ENCODE measurements at places on chromosomes 5 and 9.

DNA sequence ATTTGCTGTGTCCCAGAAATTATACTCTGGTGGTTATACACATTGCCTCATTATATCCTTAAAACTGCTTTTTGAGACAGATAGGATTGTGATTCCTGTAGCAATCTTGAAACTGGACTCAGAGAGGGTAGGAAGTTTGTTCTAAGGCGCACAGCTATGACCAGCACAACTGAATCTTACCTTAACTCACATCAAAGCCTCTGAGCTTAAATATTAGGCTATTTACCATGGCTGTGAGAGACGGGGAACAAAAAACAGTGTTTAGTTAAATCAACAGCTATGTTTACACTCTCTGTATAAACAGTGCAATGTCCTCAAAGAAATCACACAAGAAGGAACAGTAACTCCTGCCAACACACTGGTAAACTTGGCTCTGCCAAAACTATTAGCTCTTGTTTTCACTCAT is 50.9 kb upstream of the TUT7 start:
- DNase-seq: no peak

DNA sequence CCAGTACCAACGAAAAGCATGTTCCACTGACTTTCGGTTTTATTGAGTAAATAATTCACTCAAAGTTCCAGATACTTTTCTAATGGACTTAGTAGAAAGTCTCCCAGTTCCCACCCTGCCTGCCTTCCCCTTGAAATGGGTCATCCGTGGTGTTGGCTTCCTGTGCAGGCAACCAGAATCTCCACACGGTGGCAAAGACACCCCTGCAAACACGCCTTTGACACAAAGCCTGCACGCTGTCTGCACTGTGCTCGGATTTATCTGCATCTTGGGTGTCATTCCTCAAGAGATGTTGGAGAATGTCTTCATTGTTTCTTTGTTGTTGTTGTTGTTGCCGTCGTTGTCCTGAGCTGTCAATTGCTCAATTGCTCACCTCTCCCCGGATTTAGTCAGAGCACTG is 150.0 kb upstream of the IRX2 start:
- DNase-seq: no peak

DNA sequence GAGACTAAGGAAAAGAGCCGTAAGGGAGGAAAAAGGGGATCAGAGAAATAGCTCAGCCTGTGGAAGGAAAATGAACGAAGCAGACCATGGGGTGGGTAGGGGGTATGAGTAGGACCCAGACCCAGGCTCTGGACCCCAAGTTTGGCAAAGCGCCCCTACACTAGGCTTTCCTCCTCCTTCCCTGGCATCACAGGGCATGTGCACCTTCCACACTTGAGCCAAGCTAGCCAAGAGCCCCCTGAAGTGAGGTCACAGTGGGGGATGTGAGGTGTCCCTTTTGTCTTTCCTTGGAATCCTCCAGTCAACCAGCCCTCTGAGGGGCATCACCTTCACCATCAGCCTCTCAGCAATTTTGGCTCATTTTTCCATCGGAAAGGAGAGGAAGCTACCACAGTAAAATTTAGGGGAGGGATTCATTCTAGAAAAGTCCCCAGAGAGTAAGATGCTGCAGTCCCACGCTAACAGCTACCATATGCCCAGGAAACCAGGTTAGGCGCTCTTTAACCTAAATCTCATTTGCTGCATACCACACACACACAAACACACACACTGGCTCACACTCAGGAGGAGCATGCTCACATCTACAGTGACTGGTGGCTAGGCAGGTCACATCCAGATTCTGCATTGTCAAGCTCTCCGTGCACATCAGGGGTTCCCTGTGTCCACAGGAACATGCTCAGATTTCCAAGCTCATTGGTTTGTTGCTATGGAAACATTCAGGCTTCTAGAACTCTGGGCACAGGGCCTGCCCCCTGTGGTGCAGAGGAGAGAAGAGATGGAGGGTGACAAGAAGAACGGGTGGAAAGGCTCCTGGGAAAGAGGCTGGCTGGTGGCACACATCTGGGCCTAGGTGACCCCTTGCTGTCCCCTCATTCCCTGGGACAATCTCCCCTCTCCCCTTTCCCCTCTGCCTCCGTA is 9.9 kb downstream of the REEP2 start:
- no peak for DNase-seq

DNA sequence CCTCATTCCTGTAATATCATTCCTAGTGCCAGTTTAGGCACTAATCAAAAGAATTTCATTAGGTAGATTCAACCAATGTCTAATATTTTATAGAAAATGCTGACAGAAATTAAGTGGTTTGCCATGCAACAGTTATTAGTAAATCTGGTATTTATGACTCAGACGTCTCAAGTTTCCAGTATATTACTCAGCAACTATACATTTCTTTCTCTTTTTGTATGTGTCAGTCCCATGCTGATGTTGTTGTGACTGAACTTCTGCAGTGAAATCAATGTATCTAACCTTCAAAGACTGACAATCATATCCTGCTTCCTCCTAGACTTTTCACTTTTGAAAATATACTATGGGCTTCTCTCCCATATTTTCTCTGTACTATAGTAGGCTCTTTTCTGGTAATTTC is 822.5 kb downstream of the NR2F1-AS1 start:
- DNase-seq: peak; percentile 56

- DNase-seq: no peak
Measured at GRCh38 chr9:98986866-98987651, 43.4 kb downstream of the COL15A1 start.

- peak; percentile 51 for DNase-seq
Measured at GRCh38 chr5:43065948-43066798, 26.1 kb upstream of the ANXA2R start.

GRCh38 chr5:150492621-150493020 is 15.3 kb upstream of the NDST1 start:
- peak; percentile 88 for DNase-seq

DNA sequence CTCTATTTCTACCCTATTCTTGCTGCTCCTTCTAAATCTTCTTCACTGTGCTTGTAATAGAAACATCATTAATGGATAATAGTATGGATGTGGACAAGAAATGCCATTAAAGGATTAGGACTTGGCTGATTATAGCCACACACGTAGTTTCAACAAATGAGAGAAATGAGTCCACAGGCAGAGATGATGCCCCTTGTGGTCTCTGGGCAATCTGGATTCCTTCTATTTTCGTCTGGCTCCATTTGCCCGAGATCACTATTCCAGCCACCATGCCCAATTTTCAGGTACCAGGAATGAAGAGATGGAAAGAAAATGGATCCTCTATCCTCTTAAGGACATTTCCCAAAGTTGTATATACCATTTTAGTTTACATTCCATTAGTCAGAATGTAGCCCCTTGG is 13.2 kb downstream of the VLDLR start:
- no peak for DNase-seq

- DNase-seq: no peak
Measured at GRCh38 chr5:140041099-140041491, 2.0 kb downstream of the NRG2 start.

- DNase-seq: no peak
Measured at GRCh38 chr5:150780187-150780692, 1.7 kb downstream of the SMIM3 start.

GRCh38 chr5:140004174-140004573 is 38.9 kb downstream of the NRG2 start:
- no peak for DNase-seq

DNA sequence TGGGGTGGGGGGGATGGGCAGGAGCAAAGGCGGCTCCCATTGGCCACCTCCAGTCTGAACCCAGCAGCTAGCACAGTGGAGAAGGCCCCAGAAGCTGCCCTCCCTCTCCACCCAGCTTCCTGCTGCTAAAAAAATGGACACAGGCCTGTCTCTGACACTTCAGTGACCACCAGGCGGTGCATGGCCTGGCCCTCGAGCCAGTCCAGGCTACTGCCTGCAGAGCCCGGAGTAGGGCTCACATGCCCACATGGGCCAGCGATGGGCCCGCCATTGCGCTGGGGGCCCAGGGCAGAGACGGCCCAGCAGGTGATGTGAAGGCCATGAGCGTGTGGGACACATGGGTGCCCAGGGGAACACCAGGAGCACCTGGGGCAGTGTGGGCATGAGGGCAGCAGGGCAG is 52.1 kb upstream of the NOTCH1 start:
- no peak for DNase-seq

- DNase-seq: peak; percentile 19
Measured at GRCh38 chr9:14616188-14616982, 76.8 kb downstream of the ZDHHC21 start.

DNA sequence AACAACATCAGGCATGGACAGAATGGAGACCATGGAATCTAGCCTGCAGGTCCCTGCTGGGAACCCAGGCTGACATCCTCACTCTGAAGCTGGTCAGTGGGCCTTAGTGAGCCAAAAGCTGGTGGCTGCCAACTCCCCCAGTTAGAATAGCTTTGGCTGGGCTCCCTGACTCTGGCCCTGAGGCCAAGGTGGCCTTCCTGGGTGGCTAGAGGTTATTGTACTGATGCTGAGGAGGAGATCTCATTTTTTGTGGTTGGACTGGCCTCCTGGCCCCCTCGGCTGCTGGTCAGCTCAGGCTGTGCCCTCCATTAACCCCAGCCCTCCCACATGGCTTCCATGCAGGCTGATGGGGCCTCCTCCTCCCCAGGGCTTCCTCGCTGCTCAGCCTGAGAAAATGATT is 101.2 kb upstream of the PANK3 start:
- no peak for DNase-seq

DNA sequence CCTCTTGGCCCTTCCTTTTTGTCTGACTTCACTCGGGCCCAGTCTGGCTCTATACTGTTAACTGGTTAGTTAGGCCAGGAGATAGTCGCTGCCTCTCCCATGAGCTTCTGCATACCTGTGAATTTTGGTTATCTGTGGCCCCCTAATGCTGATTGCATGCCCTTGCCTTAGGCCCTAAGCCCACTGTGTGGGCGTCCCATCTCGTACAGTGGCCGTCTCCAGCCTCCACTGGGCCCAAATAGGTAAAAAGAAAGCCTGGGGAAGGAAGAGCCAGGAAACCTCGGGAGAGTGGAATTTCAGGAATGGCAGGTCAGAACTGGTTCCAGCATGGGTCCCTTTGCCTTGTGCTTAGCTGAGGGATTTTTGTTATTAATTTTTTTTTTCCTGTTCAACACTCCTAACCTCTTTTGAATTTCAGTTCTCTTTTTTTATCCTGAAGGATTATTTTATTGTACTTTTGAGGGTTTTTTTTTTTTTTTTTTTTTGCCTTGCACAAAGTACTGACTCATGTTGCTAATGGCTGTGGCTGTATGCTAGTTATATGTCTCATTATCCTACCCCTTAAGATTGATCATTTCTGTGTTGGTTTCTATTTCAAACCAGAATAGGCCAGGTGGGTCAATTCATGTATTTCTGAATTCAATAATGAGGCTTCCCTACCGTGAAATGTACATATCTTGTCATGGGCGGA is 3.4 kb downstream of the PRRC2B start:
- no peak for DNase-seq

GRCh38 chr9:4984171-4984620 is 876 bp upstream of the JAK2 start:
- no peak for DNase-seq

- DNase-seq: no peak
Measured at GRCh38 chr5:159605585-159605984, 275.3 kb upstream of the IL12B start.

DNA sequence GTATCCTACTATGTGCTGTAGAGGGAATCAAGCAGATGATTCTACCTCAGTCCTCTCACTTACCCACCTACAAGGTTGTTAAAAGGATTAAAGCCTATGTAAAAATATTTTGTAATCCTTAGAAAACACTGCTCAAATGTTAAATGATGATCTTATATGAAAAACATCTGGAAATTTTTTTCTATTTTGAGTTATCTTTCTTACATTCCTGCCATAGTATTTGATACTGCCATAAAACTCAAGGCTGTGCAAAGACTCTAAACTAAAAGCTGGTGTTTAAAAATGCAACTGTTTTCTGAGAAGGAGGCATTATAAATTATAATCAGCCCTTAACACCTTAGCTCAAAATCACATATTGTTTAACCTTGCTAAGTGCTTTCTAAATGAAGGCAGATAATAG is 474.2 kb downstream of the PRELID2 start:
- DNase-seq: peak; percentile 19

- DNase-seq: no peak
Measured at GRCh38 chr5:5181650-5182324, 41.7 kb downstream of the ADAMTS16 start.

DNA sequence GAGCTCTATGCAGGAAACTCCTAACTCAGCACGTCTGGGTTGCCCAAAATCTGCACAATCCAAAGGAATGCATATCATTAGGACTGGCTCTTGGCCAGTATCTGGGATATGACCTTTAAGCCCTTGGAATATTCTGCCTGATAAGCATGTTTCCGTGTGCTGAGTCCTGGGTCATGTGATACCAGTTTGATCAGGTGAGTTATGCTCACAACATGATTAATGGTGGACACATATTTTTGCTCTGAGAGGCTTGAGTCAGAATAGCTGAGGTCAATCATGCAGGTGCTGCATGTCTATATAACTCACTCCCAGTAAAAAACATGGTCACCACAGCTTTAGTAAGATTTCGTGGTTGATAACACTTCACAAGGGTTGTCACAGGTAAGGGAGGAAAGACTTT is 408.8 kb downstream of the YTHDC2 start:
- no peak for DNase-seq

DNA sequence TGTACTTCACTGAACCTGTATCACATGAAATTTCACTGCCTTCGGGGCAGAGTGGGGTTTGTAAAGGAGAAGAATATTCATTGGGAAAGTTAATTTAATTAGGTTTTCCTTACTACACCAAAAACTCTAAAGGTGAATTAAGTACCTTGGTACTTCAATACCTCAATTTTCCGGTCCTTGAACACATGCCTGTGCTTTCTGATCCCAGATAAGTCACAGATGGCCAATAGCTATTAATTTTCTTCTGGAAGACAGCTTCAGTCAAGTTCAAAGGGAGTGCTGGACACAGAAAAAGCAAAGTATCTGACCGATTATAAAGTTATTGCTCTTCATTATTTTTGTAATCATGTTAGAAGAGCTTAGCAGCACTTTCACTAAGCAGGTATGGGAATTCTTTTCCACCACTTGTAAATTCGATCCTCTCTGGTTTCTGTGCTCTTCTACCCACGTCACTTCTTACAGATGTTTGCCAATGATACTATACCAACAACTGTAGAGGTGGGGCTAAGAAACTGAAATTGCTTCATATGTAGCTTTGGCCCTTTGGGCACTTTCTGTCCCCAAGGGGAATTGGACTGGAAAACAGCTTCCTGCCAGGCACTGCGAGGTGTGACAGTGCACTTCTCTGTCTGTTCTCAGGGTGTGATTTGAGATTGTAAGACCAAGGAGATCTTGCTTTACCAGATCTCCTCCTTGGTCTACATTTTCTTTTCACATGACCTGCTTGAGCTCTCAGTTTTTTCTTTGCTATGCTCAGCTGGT is 164.0 kb downstream of the CCDC192 start:
- no peak for DNase-seq

GRCh38 chr9:20805766-20806165 is 121.7 kb downstream of the FOCAD start:
- DNase-seq: no peak

- DNase-seq: peak; percentile 22
Measured at GRCh38 chr9:15253197-15253596, 53.8 kb downstream of the TTC39B start.
